ENCODE measurements at places on chromosomes 12 and 14. TPM values are rescaled to one million over a fixed set of nuclear protein-coding genes. Genes with fewer than 3 reads are reported as not detected.
A peak's percentile ranks its signal among the peaks of the same experiment; 100 is the strongest.

The POU6F1 gene
- 3.3 TPM for total RNA-seq

DNA sequence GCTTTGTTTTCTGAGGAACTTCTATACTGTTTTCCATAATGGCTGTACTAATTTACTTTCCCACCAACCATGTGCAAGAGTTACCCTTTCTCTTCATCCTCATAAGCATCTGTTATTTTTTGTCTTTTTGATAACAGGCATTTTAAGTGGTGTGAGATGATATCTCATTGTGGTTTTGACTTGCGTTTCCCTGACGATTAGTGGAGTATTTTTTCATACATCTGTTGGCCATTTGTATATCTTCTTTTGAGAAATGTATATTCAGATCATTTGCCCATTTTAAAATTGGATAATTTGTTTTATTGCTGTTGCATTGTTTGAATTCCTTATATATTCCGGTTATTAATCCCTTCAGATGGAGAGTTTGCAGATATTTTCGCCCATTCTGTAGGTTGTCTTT, 10.2 kb upstream of the HMGA2 start:
- H3K4me3 ChIP-seq = no peak overlapping the region
- H3K36me3 ChIP-seq = no peaks in the 10 kb centered on the region
- H3K27ac ChIP-seq = no peak overlapping the region
- no peaks in the 10 kb centered on the region for H3K27me3 ChIP-seq
- no peak for DNase-seq

- H3K36me3 ChIP-seq = no peaks in the 10 kb centered on the region
- H3K4me3 ChIP-seq = no peak overlapping the region
- no peaks in the 10 kb centered on the region for H3K4me1 ChIP-seq
- no peak for DNase-seq
Measured at GRCh38 chr12:111173836-111174235, 195.1 kb downstream of the PHETA1 start.

- DNase-seq = no peak
- H3K27ac ChIP-seq = no peak overlapping the region
- H3K36me3 ChIP-seq = no peaks in the 10 kb centered on the region
- no peaks in the 10 kb centered on the region for H3K4me1 ChIP-seq
Measured at GRCh38 chr12:76781321-76781720, 17.4 kb downstream of the ZDHHC17 start.

The B4GALNT1 gene
- total RNA-seq = 0.51 TPM

The PRB2 gene
- not detected for total RNA-seq

GRCh38 chr14:73467377-73467776, 9.0 kb upstream of the NUMB start:
- H3K4me3 ChIP-seq = no peak overlapping the region
- peak; percentile 59 for DNase-seq
- H3K27ac ChIP-seq = peak overlapping the region; percentile 46
- H3K4me1 ChIP-seq = peaks cover 16% of the 10 kb centered on the region
- H3K27me3 ChIP-seq = no peaks in the 10 kb centered on the region
- H3K36me3 ChIP-seq = no peaks in the 10 kb centered on the region

- H3K4me3 ChIP-seq = peak within 1 kb of the TSS; percentile 14
- peak; percentile 30 for DNase-seq
- no peaks in the 10 kb centered on the region for H3K27me3 ChIP-seq
Measured at GRCh38 chr14:93430315-93431035, at the start of gene UNC79. Gene UNC79, plus strand, starts transcription at chr14:93430939. Its CDS starts 91 bp downstream, at chr14:93431030.

GRCh38 chr12:103326190-103326589, 169.6 kb downstream of the C12orf42 start:
- no peaks in the 10 kb centered on the region for H3K4me1 ChIP-seq
- no peaks in the 10 kb centered on the region for H3K36me3 ChIP-seq
- DNase-seq = no peak
- H3K27me3 ChIP-seq = no peaks in the 10 kb centered on the region
- H3K27ac ChIP-seq = no peak overlapping the region
- no peak overlapping the region for H3K4me3 ChIP-seq
